Heart left ventricle (tissue), 16 donors: ENCODE measurements at places on chromosomes 1 and 21. TPM values are rescaled to one million over a fixed set of nuclear protein-coding genes. Genes with fewer than 3 reads are reported as not detected.

DNA sequence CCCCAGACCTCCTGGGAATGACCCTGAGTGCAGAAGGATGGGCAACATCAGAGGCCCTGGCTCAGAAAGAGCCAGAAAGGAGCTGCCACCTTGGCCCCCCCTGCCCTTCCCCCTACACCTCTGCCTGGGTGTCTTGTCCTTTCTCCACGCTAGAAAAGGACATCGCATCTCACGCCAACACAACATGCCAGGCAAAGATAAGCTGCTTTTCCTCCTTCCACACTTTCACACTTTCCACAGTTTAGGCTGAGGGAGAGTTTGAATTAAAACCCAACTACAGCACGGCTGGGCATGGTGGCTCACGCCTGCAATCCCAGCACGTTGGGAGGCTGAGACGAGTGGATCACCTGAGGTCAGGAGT lies 109.5 kb downstream of the SPSB1 start:
- DNase-seq = no peak

GRCh38 chr1:239545466-239545865 lies 159.1 kb downstream of the CHRM3 start:
- DNase-seq = no peak

HEYL gene
- 23.3 TPM for polyA plus RNA-seq

ATP6V1G3 gene
- polyA plus RNA-seq = not detected

GRCh38 chr1:196538473-196538872 lies 69.8 kb downstream of the KCNT2 start:
- DNase-seq = no peak

DNA sequence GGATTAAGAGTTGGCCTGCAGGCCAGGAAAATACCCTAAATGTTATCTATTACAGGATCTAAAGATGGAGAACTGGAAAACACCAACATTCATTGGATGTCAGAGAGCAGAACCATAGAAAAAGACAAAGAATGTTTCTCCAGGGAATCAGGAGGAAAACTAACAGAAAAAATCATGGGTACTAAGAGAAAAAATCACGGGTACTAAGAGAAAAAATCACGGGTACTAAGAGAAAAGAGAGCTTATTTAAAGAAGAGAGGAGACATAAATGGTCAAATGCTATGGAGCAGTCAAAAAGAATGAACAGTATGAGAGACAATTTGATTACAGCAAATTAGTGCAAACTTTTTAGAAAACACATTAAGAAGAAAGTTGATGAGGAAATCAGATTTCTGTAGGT lies 73.8 kb upstream of the SERBP1 start:
- DNase-seq = no peak
